ENCODE measurements at places on chromosomes 2 and 18.

DNA sequence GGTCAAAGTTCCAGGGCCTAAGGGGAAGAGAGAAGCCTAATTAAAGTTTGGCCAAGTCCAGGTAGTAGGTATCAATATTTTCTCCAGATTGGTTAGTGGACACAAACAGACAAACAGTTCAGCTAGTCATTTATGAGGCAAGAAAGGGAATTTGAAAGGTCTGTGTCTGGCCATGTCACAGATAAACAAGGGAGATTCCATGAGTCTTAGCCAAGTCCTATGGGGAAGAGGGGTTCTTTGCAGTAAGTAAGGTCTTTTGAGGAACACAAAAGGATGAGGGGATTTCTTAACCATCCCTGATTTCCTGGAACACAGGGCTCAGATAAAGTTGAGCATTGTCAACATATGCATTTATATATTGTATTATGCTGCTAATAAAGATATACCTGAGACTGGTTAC is 310.8 kb downstream of the PLCL1 start:
- DNase-seq, result no peak

DNA sequence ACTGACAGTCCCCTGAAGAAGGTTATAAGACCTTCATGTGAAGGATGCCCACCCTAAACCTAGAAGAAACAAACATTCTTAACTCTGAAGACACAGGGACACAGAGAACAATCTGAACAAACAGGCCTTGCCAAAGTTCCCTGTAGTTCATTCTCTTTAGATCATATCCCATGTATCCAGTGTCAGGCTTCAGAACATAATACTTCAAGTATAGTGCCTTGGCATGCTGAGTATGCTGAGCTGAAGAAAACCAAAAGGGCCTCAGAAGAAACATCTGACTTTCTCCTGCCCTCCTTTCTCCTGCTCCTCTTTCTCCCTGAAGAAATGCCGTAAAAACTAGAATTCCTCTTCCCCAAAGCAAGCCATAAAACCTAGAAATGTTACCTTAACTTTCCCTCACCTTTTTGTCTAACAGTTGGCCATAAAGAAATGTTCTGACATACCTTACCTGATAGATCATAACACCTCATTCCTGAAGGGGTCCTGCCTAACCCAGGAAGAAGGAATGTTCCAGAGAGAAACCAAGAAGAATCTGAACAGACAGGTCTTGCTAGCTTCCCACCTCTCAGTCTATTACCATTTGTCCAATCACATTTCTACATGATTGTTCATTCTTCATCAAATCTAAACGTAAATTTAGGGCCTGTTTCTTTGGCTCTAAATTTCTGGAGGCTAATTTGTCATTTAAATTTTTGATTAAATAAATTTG is 160.1 kb upstream of the ZC3H15 start:
- no peak for DNase-seq

- peak; percentile 97 for DNase-seq
These were observed 34.1 kb upstream of the MAT2A start for GRCh38 chr2:85504778-85505261.

DNA sequence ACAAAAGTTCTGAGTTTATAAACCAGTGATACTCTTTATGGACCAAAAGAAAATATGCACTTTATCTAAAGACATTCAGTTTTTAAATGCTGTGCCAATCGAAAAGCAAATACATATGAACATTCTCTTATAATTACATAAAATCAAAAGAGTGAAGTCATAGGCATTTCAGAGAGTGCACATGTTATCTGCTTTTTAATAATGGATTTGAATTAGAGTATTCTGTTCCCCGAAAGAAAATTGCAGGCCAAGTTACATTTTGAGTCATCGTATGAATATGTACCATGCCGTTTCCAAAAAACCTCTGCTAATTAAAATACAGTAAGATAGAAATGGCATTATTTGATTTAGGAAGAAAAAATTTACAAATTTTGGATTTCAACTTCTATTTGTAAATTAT is 565.7 kb downstream of the ZEB2 start:
- peak; percentile 46 for DNase-seq

DNA sequence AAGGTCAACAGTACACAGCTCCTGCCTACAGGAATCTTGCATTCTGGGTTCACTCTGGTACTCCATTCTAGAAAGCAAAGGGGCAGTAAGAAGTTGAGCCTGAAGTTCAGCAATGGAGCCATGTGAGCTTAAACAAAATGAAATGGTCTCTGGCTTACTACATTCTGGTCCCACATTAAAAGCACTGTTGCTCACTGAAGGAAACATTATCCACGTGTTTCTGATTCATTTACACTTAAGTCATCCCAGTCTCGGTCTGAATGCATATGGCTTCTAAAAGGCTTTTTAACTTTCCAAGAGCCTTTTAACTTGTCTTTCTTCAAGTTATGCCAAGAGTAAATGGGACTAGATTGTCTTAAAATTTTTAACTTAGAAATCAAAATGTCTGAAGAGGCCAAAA is 177.8 kb downstream of the LNPK start:
- no peak for DNase-seq

- no peak for DNase-seq
These were observed 894.2 kb downstream of the CNTNAP5 start for GRCh38 chr2:124919296-124919695.

DNA sequence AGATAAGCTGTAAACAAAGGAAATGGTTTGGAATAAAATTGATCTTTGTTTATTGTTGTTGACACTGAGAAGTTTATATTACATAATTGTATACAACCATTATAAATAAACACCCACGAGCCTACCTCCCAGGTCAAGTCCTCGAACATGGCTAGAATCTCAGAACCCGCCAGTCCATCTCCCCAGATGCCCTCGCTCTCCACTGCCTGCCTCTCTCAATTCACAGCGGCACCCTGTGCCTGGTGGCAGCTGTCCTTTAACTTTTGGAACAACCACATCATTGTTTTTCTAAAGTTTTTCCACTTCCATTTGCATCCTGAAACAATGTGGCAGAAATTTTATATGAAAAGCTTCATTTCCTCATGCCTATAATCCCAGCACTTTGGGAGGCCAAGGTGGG is 52.2 kb upstream of the OTOS start:
- DNase-seq, result no peak

- no peak for DNase-seq
These were observed 15.9 kb downstream of the LTBP1 start for GRCh38 chr2:32962690-32963089.

GRCh38 chr2:24768601-24769000 is 24.6 kb downstream of the PTRHD1 start:
- DNase-seq, result no peak

DNA sequence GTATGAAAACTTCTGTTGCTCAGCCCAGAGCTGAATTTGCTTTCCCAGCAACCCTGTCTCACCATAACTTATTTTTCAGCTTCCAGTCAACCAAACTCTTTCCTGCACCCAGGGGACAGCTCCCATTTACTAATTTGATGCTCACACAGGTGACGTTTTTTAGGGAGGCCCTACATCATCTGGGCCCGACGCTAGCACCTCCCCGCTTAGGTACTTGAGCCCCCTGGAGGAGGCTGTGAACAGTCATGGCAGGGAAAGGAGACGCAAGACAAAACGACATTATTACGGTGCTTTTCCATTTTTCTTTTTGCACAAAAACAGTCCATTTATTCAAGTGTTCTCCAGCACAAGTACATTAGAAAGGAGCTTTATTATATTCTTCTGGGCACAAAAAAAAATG is 59.2 kb upstream of the POMC start:
- no peak for DNase-seq

DNA sequence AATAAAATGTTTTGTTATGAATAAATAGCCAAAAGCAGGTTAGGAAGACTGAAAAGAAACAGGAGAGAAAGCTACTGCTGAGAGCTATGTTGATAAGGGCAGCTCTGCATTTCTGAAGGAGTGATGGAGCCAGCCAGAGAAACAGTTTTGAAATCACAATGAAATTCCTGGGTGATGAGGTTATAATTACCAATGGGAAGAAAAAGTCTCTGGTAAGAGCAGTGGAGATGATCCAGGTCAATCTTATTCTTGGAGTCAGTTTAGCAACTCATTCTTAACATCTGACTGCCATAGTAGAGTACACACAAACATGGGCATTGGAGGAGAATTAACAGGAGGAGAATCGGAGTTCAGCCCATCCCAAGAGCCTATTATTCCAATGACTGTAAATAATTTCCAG is 2.4 kb downstream of the ALKAL2 start:
- DNase-seq, result peak; percentile 78

DNA sequence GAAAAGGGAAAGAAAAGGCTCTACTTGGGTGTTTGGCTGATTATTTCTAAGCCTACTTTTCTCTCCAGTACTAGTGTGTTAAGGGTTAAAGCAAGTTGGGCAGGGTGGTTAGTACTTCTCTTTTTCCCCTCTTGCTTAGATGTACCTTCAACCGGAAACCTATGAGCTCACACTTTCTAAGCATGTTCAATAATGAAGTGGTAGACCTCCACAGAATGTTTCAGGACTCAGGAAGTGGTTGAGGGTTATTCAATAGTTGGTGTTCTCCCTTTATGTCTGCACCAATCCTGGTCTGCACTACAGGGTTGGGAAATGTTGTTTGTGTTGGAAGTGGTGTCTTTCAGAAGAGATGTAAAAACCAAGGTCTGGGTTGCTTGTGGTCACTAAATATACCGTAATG is 137.1 kb downstream of the ZEB2 start:
- peak; percentile 21 for DNase-seq

- no peak for DNase-seq
These were observed 167.9 kb upstream of the REG3A start for GRCh38 chr2:79327460-79327859.

DNA sequence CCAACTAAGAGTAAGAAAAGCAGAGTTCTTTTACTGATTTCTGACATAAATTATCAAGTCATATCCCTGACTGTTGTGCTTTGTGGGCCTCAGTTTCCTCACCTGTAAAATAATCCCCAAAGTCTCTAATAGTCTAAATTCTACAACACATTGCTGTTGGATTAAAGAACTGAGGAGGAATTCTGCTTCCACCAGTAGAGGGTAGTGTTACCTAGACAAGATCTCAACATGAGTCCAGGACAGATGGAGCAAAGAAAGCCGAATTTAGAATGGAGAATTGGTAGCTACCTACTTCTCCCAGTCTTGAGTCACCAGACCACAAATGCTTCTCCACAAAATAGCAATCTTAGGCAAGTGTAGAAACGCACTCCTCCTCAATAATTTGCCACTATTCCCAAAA is 462.5 kb upstream of the FSHR start:
- DNase-seq, result peak; percentile 1

DNA sequence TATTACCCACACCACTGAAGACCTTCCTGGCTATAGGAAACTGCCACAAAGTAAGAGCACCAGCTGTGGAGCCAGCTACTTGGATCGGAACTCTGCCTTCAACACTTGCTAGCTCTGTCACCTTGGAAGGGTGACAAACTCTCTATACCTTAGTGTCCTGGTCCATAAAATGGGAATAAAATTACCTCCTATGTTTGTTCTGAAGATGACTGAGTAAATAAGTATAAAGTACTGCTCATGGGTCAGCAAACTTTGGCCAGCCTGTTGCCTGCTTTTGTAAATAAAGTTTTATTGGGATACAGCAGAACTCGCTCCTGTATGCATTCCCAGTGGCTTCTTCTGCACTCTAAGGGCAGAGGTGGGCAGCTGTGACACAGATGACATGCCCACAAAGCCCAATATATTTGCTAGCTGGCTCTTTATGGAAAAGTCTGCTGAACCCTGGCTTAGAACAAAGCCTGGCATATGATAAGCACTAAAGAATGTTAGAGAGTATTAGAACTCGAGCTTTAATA is 451.3 kb downstream of the TMEM182 start:
- no peak for DNase-seq

- DNase-seq, result peak; percentile 23
These were observed 77.8 kb upstream of the STPG4 start for GRCh38 chr2:47232738-47233415.

DNA sequence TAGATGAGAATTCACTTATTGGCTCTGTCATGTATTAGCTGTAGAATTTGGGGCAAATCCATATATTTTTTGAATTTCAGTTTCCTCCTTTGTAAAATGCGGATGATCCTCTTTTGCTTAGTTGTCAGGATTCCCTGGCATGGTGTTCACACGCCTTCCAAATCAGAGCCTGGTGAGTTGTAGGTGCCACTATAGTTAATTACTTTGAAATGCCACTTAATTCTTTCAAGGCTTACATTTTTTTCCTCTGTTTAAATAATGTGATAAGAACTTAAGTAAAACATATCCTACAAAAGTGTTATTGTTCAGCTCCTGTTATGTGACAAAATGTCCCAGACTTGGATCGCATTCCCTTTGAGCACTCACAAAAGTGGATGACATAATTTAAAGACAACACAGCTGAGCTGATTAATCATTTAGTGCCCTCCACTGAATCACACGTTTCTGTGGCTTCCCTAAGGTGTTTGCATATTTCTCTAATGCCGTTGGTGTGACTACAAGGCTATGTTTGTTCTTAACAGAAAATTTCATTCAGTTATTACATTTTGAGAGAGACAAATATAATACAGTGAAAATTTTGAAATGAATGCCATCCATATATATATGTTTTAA is 471.2 kb upstream of the CHST9 start:
- DNase-seq, result peak; percentile 73
